EH (cell line): ENCODE measurements at places on chromosomes 6 and 20.
A peak's percentile ranks its signal among the peaks of the same experiment; 100 is the strongest.

GRCh38 chr6:36018339-36018738 is 6.1 kb downstream of the SLC26A8 start:
- no peak for DNase-seq

DNA sequence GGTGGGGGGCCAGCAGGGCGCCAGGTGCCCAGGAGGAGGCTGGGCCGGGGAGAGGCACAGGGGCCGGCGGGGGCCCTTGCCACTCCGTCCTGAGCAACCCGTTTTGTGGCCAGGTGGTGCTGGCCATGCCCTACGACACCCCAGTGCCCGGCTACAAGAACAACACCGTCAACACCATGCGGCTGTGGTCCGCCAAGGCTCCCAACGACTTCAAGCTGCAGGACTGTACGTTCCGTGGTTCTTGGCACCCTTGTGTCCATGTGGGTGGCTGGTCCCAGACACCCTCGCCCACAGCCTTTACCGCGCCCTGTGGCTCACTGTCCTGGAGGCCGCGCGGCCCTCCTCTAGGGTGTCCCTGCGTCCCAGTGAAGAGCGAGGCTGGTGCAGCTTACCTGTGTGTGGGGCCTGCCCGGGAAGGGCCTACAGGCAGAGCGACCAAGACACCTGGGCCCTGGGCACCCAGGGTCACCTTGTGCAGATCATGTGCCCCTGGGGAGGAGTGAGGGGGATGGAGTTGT is 28.7 kb downstream of the PYGB start:
- no peak for DNase-seq

DNA sequence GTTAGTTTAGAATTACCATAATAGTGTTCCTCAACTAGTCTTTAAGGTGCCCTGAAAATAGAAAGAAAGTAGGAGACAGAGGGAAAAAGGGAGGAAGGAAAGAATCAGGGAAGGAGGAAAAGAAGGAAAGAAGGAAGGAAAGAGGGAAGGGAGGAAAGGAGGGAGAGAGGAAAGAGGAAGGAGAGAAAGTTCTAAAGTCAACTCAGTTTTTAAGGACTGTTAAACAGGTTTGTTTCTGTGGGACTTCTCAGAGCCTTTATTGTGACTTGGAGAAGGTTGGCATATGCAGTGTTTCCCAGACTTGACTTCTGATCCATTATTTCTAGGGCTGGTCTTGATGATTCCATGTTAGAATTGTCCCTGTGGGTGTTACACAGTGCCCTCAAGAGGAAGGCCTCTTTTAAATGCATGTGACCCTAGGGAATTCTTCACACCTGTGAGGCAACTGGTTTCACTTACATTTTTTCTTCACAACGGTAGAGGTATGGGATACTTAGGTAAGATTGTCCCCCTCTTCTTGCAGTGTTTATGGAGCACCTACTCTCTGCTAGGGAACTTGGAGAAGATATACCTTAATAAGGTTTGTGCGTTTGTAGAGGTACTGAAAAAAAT is 132.7 kb upstream of the GMDS start:
- no peak for DNase-seq

DNA sequence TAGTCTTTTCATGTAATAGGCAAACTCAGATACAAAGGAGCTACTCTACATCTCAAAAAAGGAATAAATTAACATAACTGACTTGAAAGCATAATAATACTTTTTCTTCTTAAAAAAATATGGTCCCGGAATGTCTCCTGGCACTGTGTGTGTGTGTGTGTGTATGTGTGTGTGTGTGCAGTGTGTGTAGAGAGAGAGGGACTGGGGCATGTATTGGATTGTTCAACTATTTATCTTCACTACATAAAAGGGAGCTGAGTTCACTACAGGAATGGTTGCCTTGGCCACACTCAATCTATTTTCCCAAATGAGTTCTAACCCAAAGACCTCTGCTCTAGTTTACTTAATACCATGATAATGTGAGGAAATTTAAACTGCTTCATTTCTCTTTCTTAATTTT is 51.1 kb downstream of the B3GAT2 start:
- DNase-seq = no peak

GRCh38 chr6:137191236-137191635 is 17.8 kb upstream of the IL22RA2 start:
- no peak for DNase-seq

- DNase-seq = peak; percentile 29
Observed at GRCh38 chr6:4451081-4451480, 315.7 kb upstream of the ECI2 start.

GRCh38 chr6:10694302-10695085 is at the start of the genes C6orf52 and PAK1IP1:
Gene C6orf52 (minus strand): TSS chr6:10694616. CDS start chr6:10687550, 7,066 bp downstream.
Gene PAK1IP1 (plus strand): TSS chr6:10694972. CDS start chr6:10694986, 14 bp downstream.
- peak; percentile 95 for DNase-seq

DNA sequence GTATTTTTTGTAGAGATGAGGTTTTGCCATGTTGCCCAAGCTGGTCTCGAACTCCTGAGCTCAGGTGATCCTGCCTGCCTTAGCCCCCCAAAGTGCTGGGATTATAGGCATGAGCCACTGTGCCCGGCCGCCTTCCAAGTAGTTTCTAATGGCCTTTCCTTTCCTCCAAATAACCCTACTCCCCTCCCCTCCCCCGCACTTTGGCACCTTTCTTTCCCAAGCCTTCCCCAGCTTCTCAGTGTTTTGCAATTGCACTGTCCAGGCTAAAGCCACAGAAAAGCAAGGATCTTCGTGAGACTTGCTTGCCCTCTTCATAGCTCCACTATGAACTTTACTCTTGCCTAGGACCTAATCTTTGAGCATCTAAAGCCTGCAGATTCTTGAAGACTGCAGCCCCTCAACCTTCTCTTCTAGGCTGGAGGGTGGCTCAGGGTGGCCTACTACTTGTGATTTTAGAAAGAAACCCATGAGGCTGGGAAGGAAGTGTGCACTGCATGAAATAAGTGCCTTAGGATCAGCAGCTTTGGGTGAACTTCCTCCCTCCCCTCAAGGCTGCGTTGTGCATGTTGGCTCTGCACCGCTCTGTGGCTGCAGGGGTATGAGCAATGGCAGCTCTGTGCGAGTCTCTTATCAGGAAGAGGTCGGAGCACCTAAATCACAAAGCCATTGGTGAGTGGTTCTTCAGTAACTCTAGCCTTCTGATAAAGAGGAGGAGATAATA is 152.4 kb upstream of the SNX9 start:
- no peak for DNase-seq

DNA sequence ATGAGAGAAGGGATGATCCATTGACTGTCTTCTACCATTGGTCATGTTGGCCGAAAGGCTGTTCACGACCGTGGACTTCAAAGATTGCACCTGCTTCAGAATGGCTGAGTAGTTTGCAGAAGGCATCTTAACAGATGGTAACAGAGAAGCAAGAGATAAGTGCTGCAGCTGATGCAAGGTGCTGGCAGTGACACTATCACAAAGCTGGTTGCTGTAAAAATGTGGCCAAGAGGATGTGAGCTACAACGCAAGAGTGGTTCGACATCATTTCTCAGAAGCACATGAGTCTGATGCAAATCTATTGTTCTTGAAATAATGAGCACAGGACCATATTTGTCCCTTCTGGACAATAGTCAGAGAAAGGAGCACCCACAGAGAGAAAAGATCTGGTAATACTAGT is 27.0 kb upstream of the ANKEF1 start:
- no peak for DNase-seq

- DNase-seq = no peak
Observed at GRCh38 chr20:602111-602970, 7.8 kb downstream of the TCF15 start.

GRCh38 chr6:15299430-15300131 is 53.7 kb downstream of the JARID2 start:
- peak; percentile 70 for DNase-seq

GRCh38 chr6:16205377-16206144 is 32.8 kb upstream of the GMPR start:
- peak; percentile 95 for DNase-seq

DNA sequence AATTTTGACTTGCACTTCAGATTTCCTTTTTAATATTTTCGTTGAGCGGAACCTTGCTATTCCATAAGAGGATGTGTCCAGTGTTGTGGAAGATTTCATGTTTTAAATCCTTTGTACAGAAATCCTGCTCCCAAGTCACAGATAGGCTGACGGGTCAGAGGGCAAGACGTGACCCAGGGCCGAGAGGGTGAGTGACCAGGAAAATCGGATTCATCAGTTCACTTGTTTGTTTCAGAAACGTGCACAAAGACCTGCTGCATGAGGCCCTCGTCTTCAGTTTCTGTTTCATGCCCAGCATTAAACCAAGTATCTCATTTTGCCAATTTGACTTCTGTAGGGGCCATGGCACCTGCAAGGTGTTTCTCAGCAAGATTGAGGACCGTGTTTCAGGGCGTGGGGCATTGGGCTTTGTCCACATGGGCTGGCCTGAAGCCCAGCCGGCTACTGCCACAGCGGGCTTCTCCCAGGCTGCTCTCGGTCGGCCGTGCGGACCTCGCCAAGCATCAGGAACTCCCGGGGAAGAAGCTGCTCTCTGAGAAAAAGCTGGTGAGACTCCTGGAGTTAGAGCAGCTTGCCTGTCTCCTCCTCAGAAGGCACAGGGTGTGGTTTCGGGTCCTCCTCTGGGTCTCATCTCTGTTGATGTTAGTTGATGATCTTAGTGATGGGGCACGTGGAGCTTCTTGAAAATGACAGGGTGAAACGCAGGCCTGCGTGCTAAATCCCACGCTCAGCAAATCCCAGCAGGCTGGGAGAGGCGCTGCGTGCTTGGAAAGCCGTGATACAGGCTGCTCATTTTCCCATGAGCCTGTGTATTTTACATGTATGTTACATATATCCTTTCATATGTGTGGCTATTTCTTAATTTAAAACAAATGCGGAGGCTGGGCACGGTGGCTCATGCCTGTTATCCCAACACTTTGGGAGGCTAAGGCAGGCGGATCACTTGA is 10.5 kb downstream of the MTG2 start:
- DNase-seq = no peak

DNA sequence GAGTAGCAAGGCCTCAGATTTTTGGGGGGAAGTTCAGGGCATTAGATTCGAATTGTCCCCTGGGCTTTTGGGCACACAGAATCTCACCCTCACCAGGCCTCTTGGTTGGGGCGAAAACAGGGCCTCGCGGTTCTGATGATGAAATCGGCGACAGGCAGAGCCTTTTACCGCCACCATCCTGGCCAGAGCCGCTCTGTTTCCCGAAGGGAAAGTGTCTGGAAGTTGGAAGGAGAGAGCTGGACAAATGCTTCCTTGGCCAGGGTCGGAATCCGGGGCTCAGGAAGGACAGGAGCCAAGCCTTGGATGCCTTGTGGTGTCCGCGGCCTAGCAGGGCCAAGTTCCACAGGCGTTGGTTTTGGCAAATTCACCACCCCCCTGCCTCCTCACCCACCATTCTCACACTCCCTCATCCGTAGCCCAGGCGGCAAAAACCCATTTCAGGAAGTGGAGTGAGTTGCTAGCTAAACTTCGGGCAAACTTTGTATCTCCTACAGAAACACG is 3.5 kb upstream of the TFAP2A start:
- no peak for DNase-seq

- DNase-seq = no peak
Observed at GRCh38 chr6:42254505-42254904, 36.8 kb upstream of the MRPS10 start.

GRCh38 chr6:142316791-142317368 is 15.1 kb downstream of the ADGRG6 start:
- DNase-seq = no peak

DNA sequence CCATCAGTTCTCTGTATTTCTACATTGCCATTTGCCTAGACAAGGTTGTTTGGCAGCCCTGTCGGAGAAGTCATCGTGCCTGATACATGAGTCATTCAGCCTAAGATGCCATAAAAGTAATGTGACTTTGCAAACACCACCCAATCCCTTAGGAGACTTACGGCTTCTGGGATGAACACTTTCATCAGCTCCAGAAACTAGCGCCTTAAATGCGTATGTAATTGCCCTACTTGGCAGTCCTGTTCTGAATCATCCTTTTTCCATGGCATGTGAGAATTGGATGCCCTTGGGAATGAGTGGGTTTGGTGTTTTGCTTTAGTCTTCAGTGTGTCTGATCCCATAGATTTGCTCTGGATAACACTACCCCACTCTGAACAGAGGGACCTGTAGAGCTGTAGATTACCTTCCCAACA is 158.5 kb downstream of the SASH1 start:
- DNase-seq = peak; percentile 100
